RPMI7951 (cell line): ENCODE measurements at places on chromosomes 4 and X. TPM values are rescaled to one million over a fixed set of nuclear protein-coding genes. Genes with fewer than 3 reads are reported as not detected.
A peak's percentile ranks its signal among the peaks of the same experiment; 100 is the strongest.

DNA sequence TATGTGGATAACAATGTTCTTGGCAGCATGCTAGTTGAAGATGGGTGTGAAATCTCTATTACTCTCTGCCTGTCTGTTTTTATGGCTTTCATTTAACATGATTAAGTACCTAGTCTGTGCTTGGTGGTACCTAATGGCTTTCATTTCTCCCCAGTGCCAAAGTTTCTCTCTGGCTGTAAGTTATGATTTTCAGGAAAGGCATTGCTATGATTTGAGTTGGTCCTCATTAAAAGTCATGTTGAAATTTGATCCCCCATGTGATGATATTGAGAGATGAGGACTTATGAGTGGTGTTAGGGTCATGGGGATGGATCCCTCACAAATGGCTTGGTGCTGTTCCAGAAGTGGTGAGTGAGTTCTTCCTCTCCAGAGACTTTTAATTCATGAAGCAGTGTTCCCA, 162.4 kb upstream of the IL15 start:
- no peak for DNase-seq

GRCh38 chrX:72020788-72021187, 110.1 kb downstream of the NHSL2 start:
- DNase-seq = no peak

The RNF212 gene
- not detected in 2 replicates for total RNA-seq

The UBA6 gene
- total RNA-seq = 157 and 162 TPM in 2 replicates

DNA sequence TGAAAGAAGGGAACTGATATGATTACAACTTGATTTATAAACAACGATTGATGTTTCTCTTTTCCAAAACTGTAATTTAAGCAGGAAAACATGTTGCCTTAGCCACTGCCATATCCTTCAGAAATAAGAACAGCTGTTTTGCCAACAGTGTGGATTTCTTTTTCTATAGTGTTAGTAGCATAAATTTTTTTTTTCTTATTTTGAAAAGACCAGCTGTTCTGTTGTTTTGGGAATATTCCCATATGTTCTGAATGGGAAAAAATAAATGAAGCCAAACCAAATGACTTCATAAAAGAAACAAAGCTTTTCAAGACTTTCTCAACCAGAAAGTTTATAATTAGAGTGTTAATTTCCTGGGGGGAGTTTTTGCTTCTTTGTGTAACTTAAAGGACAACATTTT, 83.9 kb upstream of the ARHGAP24 start:
- DNase-seq = no peak

- peak; percentile 77 for DNase-seq
These were observed 132.5 kb downstream of the ARHGAP6 start for GRCh38 chrX:11533199-11533651.

The OCIAD1 gene
- 104 and 139 TPM in 2 replicates for total RNA-seq

The GPR78 gene
- total RNA-seq = 0.10 TPM in 1 of 2 replicates, not detected in the other

The IL13RA1 gene
- total RNA-seq = 29.4 and 32.2 TPM in 2 replicates

DNA sequence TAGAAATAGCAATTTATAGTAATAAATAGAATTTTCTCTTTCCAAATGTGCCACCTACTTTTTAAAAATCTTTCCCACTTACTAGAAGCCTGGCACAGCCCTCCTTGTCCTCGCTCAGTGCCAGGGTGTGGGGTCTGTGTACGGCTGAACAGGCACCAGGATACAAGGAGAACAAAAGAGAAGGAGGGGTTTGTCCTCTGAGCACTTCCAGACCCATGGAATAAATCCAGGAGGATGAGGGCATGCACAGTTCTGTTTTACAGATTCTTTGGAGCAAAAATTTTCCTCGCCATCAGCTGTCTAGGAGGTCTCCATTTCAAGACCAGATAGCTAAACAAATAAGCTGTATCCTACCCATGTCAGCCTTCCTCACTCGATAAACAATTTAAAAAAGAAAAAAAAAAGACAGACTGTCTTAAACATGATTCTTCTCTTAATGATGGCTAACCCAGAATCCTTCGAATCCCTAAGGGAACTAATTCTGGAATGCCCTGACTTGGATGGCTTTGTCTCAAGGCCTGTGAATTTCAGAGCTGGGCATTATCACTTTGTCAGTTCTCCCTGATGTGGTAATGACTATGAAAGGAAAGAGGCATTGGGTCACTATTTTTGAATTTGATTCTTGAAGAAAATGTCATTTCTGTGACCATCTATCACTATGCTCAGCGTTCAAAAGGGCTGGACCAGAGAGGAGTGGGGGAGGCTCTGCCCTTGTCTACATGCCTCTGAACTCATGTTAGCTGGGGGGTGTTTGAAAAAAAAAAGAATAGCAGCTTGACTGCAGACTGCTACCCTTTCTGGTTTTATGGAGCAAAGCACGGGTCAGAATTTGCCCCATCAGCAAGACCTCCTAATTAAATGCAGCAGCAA, 151.0 kb downstream of the DCTD start:
- DNase-seq = no peak

- no peak for DNase-seq
These were observed 197.6 kb downstream of the KIT start for GRCh38 chr4:54855191-54855854.

DNA sequence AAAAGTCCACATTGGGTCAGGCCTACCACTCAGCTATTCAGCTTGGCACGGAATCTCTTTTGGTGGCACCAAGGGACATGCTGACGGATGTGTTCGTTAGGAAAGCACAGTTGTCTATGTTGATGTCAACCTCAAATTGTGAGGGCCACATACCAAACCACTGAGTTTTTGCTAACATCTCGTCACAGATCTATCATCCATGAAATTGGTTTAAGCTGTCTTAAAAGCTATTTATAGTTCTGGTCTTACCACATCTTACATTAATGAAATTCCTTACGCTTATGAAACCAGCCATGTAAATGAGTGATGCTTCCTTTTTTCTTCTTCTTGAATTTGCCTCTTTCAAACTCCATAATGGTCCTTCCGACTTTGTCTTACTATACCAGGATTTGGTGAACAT, 101.5 kb downstream of the MGST2 start:
- peak; percentile 85 for DNase-seq

DNA sequence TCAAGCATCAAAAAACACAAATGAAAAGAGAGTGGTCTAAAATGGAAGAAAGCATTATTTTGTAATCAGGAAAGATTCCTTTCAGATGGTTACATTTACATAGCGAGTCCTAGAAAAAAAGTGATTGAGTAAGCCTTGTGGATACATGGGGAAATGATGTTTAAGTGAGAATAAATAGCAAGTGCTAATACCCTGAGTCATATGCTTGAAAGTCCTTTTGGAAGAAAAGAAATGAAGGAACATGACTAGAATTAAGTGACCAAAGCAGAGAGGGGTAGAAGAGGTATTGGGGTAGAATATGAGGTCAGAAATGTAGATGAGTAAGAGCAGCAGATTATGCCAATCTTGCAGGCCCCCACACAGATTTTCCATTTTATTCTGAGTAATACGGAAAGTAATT, 814.8 kb upstream of the GRID2 start:
- DNase-seq = no peak

The ZGRF1 gene
- 11.6 and 21.6 TPM in 2 replicates for total RNA-seq

GRCh38 chrX:9055354-9055753, 21.4 kb upstream of the FAM9B start:
- DNase-seq = no peak

The HPGDS gene
- not detected in 2 replicates for total RNA-seq

The BEX2 gene
- 0.20 TPM in 1 of 2 replicates, not detected in the other for total RNA-seq

The ZNF711 gene
- 0.12 TPM in 1 of 2 replicates, not detected in the other for total RNA-seq

DNA sequence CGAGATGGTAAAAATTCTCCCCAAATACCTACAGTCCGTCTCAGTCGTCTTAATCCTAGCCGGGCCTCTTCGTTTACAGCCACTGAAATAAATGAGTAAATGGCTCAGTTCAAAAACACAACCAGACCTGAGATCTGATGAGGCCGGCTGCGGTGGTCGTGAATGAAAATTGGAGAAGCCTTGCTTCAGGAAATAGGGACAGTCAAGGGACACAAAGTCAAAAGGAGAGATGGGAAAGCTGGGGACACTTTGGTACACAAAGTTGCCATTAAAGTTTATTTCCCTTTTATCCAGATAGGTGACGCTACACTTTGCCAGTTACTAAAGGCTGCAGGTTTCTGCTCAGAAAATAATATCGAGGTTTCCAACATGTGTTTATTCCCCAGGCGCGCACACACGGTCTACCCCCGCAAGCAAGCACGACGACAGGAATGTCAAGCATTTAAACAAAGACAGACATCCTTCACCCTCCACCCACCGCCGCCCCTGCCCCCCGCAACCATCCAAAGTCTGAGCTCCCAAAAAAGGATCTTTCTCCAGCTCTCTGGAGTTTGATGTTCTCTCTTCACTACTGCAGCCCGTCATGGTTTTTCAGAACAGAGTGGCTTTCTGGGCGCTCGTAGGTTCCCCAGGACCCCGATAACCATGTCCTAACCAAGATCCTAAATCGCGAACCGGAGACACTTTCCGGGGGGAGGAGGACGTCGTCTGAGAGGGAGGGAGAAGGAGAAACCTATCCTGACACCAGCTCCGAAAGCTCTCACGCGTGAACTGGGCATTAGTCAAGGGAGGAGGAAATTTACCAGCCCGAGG, 1.3 kb upstream of the PCDH7 start:
- no peak for DNase-seq

DNA sequence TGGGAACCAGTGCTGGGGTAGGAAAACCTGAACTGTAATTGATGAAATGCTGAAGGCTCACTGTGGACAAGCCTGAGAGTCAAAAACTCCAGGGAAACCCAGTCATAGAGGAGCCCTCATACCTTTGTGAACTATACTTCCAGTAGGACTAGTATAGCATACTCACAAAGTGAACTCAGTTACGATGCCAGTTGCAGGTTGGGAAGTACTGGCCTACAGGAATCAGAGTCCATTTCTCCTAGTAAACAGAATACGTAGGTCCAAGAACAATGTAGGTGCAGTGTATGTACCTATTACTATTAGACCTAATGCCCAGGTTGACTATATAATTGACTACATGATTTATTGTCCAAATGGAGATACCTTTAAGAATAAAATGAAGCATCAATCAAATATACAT, 8.5 kb upstream of the ANKRD17 start:
- DNase-seq = no peak

The FAM9C gene
- total RNA-seq = under 0.01 TPM in 1 of 2 replicates, not detected in the other

The GPM6B gene
- total RNA-seq = 1.8 and 2.4 TPM in 2 replicates

The TGIF2LX gene
- not detected in 2 replicates for total RNA-seq

DNA sequence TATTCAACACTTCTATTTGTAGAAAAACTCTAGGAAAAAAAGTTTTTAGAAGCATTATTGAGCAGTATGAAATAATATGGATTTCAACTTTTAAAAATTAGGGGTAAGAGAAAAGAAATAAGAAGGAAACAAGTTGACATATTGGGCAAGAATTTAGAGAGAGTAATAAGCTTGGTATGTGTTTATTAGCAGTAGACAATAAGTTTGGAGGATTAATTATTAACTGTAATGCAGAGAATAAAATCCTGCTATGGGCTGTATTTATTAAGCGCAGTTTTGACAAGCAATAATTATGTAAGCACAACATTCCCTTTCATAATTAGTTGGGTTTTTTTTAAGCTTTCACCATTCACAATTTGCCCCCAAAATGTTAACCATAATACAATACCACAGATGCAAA, 162.7 kb upstream of the SLC7A11 start:
- no peak for DNase-seq
